Stimulated activated CD4-positive, alpha-beta T cell treated with anti-CD3 and anti-CD28 coated beads, Interleukin-4, amount 100 ng/mL, for 24 hours (primary cell): ENCODE measurements at places on chromosomes 7 and 10.

GRCh38 chr10:24349379-24350001 is 140.6 kb downstream of the KIAA1217 start:
- DNase-seq = no peak

DNA sequence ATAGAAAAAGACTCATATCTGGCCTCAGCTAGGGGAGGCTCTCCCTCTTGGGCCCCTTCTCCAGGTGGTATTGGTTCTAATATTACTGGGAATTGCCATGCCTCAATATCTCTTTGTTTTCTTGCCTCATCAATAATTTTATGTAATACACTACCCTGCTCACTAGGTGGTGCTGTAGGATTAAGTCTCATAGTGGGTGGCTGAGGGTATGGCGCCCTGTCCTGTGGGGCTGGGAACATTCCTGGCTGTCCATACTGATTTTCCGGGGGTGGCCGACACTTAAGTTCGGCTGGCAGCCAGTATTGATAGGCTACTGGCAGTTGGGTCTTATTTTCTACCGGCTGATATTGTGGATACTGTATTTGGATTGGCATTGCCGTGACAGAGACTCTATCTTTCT is 9.0 kb upstream of the TAS2R3 start:
- DNase-seq = no peak

- no peak for DNase-seq
Observed at GRCh38 chr10:114881901-114882300, 56.1 kb upstream of the TRUB1 start.

DNA sequence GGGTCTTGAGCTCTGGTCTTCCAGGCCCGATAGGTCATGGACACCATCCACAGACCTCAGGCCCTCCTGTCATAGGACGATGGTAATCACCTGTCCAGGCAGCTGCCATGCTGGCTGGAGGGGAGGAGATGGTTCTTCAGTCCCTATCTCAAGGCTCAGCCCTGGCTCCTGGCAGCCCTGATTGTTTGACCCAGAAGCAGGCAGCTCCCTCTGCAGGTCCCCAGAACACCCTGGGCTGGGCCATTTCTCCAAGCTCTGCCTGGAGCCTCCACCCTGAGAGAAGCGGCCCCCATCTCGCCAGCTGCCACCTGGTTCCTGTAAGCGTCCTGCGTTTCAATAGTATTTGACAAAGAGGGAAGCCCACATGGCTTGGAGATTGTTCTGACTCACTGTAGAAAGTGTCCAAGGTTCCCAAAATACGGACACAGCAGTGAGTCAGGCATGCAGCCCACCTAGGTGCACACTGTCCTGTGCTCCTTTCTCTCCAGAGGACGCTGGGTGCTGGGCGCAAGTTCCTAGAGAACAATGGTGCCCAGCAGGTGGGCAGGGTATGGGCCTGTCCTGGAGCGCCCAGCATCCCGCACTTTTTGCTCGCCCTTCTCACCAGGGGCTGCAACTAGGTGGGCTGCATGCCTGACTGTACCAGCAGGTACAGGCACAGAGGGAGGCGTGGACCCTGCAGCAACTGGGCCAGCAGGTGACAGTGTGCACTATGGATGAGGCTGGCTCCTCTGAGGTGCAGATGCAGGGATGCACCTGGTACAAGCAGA is 72.4 kb upstream of the EBF3 start:
- DNase-seq = no peak

- DNase-seq = no peak
Observed at GRCh38 chr10:124062390-124062789, 31.0 kb downstream of the CHST15 start.

DNA sequence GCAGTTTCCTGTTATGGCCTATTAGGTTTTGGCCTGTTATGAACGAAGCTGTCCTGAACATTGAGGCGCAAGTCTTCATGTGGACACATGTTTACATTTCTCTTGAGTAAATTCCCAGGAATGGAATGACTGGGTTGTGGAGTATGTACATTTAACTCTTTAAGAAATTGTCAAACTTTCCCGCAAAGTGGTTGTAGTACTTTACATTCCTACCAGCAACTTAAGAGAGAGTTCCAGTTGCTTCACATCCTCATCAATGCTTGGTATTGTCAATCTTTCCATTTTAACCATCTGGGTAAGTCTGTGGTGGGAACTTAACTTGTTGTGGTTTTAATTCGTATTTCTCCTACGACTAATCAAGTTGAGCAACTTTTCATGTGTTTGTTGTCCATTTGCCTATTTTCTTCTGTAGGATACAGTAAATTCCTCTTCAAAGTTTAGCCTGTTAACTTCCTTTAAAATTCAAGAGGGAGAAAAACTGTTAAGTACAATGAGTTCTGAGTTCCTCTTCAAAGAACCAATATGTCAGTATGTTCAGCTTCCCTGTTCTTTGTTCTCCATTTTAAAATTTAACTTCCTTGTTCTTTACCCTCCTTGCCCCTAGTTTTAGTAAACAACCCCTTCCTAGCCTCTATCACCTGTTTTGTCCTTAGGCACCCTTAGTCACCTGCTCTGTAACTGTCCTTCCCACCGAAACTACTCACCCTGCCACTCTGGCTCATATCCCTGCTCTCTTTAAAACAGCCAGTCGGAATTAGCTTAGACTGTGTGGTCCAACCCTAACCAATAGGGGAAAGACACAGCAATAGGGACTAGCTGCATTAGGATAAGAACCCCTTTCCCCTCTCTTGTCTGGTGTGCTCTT is 74.0 kb downstream of the FAM241B start:
- no peak for DNase-seq

GRCh38 chr10:32692174-32692573 is 246.2 kb downstream of the CCDC7 start:
- DNase-seq = no peak

GRCh38 chr7:112423987-112424386 is 26.3 kb upstream of the IFRD1 start:
- no peak for DNase-seq

GRCh38 chr7:116230191-116231005 is 20.1 kb downstream of the TES start:
- DNase-seq = no peak

- no peak for DNase-seq
Observed at GRCh38 chr7:38704041-38704547, 72.9 kb upstream of the AMPH start.

DNA sequence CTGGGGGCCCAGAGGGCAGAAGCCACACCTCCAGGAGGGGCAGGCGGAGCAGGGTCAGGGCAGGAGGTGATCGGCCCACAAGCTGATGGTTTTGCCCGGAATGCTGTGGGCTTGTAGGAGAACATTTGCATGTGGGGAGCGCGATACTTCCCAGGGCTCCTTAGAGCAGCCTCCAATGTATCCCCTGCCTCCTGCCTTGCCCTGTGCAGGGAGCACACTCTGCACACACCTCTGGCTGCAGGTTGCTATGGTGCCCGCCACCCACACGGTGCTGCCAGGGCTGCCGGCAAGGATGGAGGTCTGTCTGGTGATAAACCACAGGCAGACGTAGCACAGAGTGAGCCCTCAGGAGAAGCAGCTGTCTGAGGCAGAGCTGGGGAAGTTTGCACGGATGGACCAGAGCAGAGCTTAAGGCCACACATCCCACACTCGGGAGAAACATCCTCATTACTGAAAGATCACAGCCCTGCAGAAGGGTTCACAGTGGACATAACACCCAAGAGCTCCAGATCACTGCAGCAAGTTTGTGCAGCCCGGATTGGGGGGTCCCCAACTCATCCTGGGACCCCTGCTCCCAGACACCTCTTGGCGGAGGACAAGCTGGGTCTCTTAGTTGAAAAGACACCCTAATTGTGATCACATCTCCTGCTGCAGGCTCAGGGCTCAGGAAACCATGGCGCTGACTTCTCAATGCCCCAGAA is 41.8 kb downstream of the VIPR2 start:
- no peak for DNase-seq

GRCh38 chr7:34207810-34208209 is 302.5 kb downstream of the BMPER start:
- DNase-seq = no peak

GRCh38 chr7:11428877-11429581 is 403.0 kb downstream of the THSD7A start:
- no peak for DNase-seq
